Gastrocnemius medialis (tissue), 4 donors: ENCODE measurements at places on chromosomes 16 and 17.
A peak's percentile ranks its signal among the peaks of the same experiment; 100 is the strongest.

DNA sequence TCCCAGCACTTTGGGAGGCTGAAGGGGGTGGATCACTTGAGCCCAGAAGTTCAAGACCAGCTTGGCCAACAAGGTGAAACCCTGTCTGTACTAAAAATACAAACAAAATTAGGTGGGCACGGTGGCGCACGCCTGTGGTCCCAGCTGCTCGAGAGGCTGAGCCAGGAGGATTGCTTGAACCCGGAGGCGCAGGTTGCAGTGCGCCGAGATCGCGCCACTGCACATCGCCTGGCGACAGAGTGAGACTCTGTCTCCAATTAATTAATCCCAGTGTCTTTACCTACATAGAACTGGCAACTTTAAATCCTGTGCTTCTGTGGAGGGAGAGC is 1.5 kb upstream of the ELOB start:
- H3K27ac ChIP-seq = peak overlapping the region; percentile 100
- H3K36me3 ChIP-seq = peaks cover 15% of the 10 kb centered on the region
- peaks cover 31% of the 10 kb centered on the region for H3K4me1 ChIP-seq
- H3K27me3 ChIP-seq = no peaks in the 10 kb centered on the region

DNA sequence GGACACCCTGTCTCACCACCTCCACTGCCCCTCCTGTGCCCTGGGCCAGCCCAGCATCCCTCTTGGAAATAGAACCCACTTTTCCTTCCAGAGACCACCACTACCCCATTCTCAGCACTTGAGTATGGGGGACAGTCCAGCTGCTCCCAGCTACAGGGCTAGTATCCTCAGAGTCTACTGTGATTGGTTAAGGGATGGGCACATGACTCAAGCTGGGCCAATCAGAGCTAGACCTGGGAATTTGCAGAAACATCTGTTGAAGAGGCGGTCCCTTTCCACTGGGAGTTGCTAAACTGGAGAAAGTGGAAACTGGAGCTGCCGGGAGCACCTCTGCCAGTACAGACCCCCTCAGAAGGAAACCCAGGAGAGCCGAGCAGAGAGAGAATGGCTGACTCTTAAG is 156.6 kb downstream of the GSG1L start:
- no peaks in the 10 kb centered on the region for H3K27me3 ChIP-seq
- no peaks in the 10 kb centered on the region for H3K36me3 ChIP-seq
- no peak overlapping the region for H3K4me3 ChIP-seq
- no peaks in the 10 kb centered on the region for H3K4me1 ChIP-seq

GRCh38 chr17:7854851-7855659 is at the start of gene TMEM88:
Gene TMEM88 (plus strand): TSS chr17:7855066. CDS start chr17:7855075, 9 bp downstream.
- H3K36me3 ChIP-seq = peaks cover 23% of the 10 kb centered on the region
- peaks cover 29% of the 10 kb centered on the region for H3K4me1 ChIP-seq
- peak within 1 kb of the TSS; percentile 87 for H3K4me3 ChIP-seq
- no peaks in the 10 kb centered on the region for H3K27me3 ChIP-seq

DNA sequence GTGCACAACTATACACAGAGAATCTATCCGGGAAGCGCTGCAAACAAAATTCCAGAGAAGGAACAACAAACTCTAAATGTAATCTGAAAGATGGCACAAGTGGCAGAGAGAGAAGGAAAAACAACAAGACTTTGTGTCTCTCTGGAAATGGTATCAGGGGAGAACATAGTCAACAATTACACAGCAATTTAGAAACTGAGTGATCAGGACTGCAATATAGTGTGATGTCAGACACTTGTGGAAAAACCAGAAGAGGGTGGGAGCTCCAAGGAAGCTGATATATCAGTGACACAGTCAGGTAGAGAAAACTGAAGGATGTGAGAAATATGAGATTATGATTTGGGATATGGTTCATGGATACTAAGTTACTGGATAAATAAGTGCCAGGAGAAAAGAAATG is 8.2 kb downstream of the ZNF19 start:
- DNase-seq = no peak
- H3K27me3 ChIP-seq = no peaks in the 10 kb centered on the region
